ENCODE measurements at places on chromosomes 16 and 17. TPM values are rescaled to one million over a fixed set of nuclear protein-coding genes. Genes with fewer than 3 reads are reported as not detected.
A peak's percentile ranks its signal among the peaks of the same experiment; 100 is the strongest.

DNA sequence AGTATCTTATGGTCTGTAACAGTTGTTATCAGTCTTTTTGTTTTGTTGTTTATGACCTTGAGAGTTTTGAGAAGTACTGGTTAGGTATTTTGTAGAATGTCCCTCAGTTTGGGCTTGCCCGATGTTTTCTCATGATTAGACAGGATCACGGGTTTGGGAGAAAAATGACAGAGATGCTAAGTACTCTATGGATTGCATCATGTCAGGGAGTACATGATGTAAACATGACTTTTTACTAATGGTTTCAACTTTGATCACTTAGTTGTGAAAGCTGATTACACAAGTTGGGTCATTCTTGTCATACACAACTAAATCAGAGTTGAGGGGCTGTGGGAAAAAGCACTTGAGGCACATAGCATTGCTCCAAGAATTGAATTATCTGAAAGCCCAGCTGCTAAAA, 94.7 kb upstream of the SIAH1 start:
- no peak for DNase-seq

TP53TG3F gene
- total RNA-seq = not detected

PRR35 gene
- not detected for total RNA-seq

DNA sequence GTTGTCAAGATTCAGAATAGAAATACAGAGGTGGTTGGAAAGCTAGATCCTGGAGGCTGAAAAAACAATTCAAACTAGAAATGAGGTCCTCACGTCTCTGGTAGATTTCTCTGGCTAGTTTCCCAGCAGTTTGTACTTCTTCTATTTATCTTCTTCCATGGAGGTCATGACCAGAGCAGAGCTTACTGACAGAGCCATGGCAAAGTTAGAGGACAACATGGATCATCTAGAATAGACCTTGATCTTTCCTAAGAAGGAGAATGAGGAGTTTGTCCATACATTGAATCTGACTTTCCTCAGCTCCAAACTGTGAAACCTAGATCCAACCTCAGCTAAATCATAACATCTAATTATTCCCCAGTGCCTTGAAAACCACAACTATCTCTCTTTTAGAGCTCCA, 900.8 kb upstream of the GOT2 start:
- peak; percentile 68 for DNase-seq

- no peak for DNase-seq
These were observed 117.7 kb downstream of the ZNF778 start for GRCh38 chr16:89334988-89335802.

DNA sequence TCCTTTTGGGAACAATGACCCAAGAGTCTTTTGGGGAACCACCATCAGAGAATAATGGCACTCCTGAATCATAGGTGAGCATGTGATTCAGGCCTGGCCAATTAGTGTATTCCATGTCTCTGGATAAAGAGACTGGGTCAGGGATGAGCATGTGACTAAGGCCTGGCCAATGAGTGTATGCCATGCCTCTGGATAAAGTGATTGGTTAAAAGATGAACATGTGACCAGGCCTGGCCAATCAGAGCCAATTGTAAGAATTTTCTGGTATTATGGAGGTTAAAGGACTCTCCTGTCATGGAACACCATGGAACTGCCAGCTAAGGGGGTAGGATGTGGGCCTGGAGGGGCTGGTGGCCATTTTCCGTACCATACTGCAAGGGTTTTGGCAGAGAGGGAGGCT, 194.3 kb downstream of the C16orf78 start:
- no peak for DNase-seq

DNA sequence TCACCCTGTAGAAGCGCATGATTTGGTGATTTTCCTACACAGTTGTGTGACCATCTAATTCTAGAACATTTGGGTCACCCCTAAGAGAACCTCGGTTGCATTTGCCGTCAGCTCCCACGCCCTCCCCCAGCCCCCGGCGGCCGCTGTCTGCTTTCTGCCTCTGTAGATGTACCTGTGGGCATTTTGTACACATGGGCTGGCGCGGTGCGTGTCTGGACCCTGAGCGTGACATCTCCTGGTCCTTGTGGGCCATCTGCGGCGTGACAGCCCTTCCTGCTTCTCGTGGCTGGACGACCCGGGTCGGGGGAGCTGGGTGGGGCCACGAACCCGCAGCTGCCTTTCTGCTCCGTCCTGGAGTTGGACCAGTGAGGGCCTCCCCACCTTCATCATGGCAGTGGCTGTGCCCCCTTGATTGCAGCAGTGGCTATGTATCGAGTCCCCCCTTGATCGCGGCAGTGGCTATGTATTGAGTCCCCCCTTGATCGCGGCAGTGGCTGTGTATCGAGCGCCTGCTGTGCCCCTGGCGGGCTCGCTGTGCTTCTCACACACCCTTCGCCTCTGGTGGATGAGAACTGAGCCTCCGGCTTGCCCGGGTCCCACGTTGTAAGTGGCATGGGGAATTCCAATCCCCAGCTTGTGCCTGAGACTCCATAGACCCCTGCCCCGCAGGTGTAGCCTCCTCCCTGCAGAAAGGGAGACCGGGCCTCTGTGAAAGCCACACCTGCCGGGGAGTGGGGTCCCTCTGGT, 24.1 kb downstream of the GSE1 start:
- no peak for DNase-seq

GP2 gene
- not detected for total RNA-seq

KRT33B gene
- 1.3 TPM for total RNA-seq

- no peak for DNase-seq
These were observed 84.6 kb downstream of the NT5M start for GRCh38 chr17:17387498-17388362.

DNA sequence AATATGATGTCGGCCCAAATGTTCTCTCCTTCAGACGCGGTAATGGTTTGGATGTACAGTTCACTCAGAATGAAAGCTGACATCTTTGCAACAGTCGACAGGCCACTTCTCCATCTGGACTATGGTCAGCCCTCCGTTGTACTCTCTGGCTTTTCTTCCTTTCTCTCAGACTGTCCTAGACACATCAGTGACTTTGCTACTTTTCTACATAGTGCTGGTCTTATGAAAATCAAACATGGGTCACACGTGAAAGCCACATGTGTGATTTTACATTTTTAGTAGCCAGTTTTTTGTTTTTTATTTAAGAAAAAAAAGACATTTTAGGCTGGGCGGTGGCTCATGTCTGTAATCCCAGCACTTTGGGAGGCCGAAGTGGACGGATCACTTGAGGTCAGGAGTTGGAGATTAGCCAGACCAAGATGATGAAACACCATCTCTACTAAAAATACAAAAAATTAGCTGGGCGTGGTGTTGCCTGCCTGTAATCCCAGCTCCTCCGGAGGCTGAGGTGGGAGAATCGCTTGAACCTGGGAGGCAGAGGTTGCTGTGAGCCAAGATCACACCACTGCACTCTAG, 644.1 kb downstream of the KCNJ2 start:
- peak; percentile 51 for DNase-seq

KRT37 gene
- total RNA-seq = not detected

GRCh38 chr16:21205303-21205702, 6.1 kb downstream of the ZP2 start:
- peak; percentile 42 for DNase-seq

GRCh38 chr17:76701471-76701967, 9.2 kb downstream of the MXRA7 start:
- DNase-seq = no peak
